Type B pancreatic cell (in vitro differentiated cells): ENCODE measurements at places on chromosomes 6 and 20. TPM values are rescaled to one million over a fixed set of nuclear protein-coding genes. Genes with fewer than 3 reads are reported as not detected.

SNRNP48 gene
- 12.4 and 21.5 TPM in 2 replicates for total RNA-seq

RNGTT gene
- 12.1 and 13.4 TPM in 2 replicates for total RNA-seq

CALHM4 gene
- not detected in 2 replicates for total RNA-seq

BPIFB4 gene
- not detected in 2 replicates for total RNA-seq

TMEM170B gene
- 2.1 and 4.0 TPM in 2 replicates for total RNA-seq

TSPO2 gene
- not detected in 2 replicates for total RNA-seq

C6orf47 gene
- 22.3 and 28.1 TPM in 2 replicates for total RNA-seq

EPB41L1 gene
- 62.7 and 68.1 TPM in 2 replicates for total RNA-seq

SLC22A23 gene
- total RNA-seq = 36.6 and 52.7 TPM in 2 replicates

BPIFA1 gene
- total RNA-seq = 0.69 and 0.97 TPM in 2 replicates

ADRM1 gene
- 67.2 and 71.5 TPM in 2 replicates for total RNA-seq

CST2 gene
- 2.6 and 8.5 TPM in 2 replicates for total RNA-seq

BPIFB2 gene
- 0.22 TPM in 1 of 2 replicates, not detected in the other for total RNA-seq

GRCh38 chr6:139114746-139115145, 20.1 kb upstream of the HECA start:
- peaks cover 3% of the 10 kb centered on the region for H3K27me3 ChIP-seq
- no peak overlapping the region for H3K4me3 ChIP-seq
- DNase-seq = no peak
- no peaks in the 10 kb centered on the region for H3K36me3 ChIP-seq
- no peaks in the 10 kb centered on the region for H3K4me1 ChIP-seq
- H3K27ac ChIP-seq = peak overlapping the region; percentile 7

- no peak overlapping the region for H3K27ac ChIP-seq
- no peak for DNase-seq
- peaks cover 7% of the 10 kb centered on the region for H3K36me3 ChIP-seq
- peaks cover 4% of the 10 kb centered on the region for H3K27me3 ChIP-seq
Observed at GRCh38 chr20:48656661-48657211, 171.1 kb downstream of the PREX1 start.

GRCh38 chr20:22629447-22629846, 45.1 kb upstream of the FOXA2 start:
- H3K4me3 ChIP-seq = no peak overlapping the region
- no peak for DNase-seq
- no peaks in the 10 kb centered on the region for H3K4me1 ChIP-seq
- peaks cover 12% of the 10 kb centered on the region for H3K27me3 ChIP-seq
- no peaks in the 10 kb centered on the region for H3K36me3 ChIP-seq

DNA sequence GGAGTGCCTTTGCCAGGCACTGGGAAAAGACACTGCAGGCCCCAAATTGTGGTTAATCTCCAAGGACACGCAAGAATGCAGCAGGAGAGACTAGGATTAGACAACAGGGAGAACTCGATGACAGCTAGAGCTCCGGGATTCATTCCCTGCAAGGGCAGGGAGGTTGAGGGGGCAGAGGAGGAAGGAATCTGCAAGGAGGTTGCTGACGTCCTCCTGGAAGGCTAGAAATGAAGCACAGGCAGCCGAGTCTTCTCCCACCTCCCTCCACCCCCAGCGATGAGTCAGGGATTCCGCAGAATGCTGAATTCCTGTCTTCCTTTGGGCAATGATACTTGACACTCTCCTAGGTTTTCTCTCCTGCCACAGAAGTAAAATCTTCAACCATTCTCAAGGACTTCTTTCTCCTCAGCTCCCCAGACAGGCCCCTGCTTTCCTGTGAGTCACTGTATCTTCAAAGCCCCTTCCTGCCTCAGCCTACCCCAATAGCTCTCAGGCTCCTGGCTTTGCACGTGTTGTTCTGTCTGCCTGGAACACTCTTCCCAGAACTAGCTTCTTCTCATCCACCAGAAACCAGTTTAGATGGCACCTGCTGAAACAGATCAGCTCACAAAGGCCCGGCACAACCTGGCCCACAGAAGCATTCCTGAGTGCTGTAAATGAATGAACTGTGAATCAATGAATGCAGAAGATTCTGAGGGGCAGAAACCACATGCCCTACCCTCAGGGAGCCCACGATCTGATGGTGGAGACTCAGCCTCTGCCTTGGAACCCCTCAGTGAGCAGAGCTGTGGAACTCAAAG, 85.6 kb downstream of the MRPL14 start:
- H3K27me3 ChIP-seq = no peaks in the 10 kb centered on the region
- no peaks in the 10 kb centered on the region for H3K36me3 ChIP-seq
- peaks cover 24% of the 10 kb centered on the region for H3K4me1 ChIP-seq
- DNase-seq = no peak
- peak overlapping the region; percentile 78 for H3K27ac ChIP-seq

GRCh38 chr6:12865671-12866181, 149.2 kb downstream of the PHACTR1 start:
- no peaks in the 10 kb centered on the region for H3K36me3 ChIP-seq
- no peak for DNase-seq
- peaks cover 8% of the 10 kb centered on the region for H3K4me1 ChIP-seq
- H3K27ac ChIP-seq = no peak overlapping the region

- no peak for DNase-seq
- H3K36me3 ChIP-seq = peaks cover 21% of the 10 kb centered on the region
- peaks cover 12% of the 10 kb centered on the region for H3K27me3 ChIP-seq
- no peak overlapping the region for H3K27ac ChIP-seq
Observed at GRCh38 chr6:150684161-150684560, 84.5 kb downstream of the PLEKHG1 start.

DNA sequence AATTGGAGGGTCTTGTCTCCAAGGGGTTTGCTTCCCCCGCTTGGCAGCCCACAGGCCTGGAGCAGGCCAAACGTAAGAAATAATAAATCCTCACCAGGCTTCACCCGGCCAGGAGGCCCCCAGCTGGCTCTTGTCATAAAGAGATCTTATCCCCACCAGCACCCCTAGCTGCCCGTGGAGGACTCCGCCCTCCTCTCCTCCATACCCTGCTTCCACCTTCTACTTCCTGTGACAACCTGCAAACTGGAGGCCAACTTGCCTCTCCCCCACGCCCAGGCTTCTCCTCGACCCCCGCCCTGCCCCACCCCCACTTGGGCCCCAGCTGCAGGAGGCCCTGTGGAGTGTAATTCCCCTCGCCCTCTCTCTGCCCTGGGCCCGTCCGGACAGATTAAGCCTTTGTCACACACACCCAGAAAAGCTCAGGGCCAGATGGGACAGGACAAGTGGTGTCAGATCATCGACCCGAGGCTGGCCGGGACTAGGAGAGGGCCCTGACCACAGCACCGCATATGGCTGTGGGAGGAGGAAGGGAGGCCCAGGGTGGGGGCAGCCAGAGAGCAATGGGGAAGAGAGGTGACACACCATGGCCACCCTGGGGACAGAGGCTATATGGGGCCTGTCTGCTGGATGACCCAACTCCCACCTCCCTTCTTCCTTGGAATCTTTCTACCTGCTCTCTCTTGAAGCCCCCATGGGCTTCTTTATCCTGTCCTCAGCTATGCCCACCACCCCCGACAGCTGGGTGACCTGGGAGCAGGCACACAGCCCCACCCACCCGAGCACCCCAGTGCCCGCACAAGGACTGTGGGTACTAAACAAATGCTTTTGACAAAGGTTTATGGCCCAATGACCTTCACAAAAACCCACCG, 3.9 kb downstream of the NOL4L start:
- DNase-seq = no peak
- H3K27me3 ChIP-seq = peaks cover 9% of the 10 kb centered on the region
- H3K4me1 ChIP-seq = peaks cover 34% of the 10 kb centered on the region
- H3K36me3 ChIP-seq = no peaks in the 10 kb centered on the region
- H3K27ac ChIP-seq = peak overlapping the region; percentile 63

DNA sequence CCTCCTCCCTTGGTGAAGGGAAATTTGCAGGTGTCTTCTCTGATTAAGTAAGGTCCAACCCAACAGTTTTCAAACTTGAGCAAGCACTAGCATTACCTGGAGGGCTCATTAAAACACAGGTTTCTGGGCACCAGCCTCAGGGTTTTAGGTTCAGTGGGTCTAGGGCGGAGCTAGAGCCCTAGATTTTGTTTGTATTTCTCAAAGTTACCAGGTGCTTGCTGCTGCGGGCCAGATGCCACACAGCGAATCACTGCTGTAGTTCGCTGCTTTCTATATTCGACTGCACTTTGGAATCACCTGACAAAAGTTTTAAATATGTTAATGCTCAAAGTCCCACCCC, 869 bp downstream of the COL21A1 start:
- peaks cover 39% of the 10 kb centered on the region for H3K27me3 ChIP-seq
- H3K4me3 ChIP-seq = peak overlapping the region; percentile 89
- no peaks in the 10 kb centered on the region for H3K36me3 ChIP-seq
- no peak overlapping the region for H3K27ac ChIP-seq

- peak overlapping the region; percentile 53 for H3K4me3 ChIP-seq
- no peak for DNase-seq
- no peaks in the 10 kb centered on the region for H3K36me3 ChIP-seq
Observed at GRCh38 chr20:39112178-39112743, 150.1 kb downstream of the DHX35 start.

GRCh38 chr6:90319979-90320685, 23.5 kb upstream of the BACH2 start:
- H3K4me3 ChIP-seq = no peak overlapping the region
- H3K27ac ChIP-seq = no peak overlapping the region
- no peaks in the 10 kb centered on the region for H3K4me1 ChIP-seq
- DNase-seq = no peak
- H3K36me3 ChIP-seq = no peaks in the 10 kb centered on the region

- no peaks in the 10 kb centered on the region for H3K27me3 ChIP-seq
- H3K36me3 ChIP-seq = no peaks in the 10 kb centered on the region
- no peaks in the 10 kb centered on the region for H3K4me1 ChIP-seq
- H3K4me3 ChIP-seq = no peak overlapping the region
Observed at GRCh38 chr6:135305684-135306083, 124.6 kb downstream of the MYB start.

DNA sequence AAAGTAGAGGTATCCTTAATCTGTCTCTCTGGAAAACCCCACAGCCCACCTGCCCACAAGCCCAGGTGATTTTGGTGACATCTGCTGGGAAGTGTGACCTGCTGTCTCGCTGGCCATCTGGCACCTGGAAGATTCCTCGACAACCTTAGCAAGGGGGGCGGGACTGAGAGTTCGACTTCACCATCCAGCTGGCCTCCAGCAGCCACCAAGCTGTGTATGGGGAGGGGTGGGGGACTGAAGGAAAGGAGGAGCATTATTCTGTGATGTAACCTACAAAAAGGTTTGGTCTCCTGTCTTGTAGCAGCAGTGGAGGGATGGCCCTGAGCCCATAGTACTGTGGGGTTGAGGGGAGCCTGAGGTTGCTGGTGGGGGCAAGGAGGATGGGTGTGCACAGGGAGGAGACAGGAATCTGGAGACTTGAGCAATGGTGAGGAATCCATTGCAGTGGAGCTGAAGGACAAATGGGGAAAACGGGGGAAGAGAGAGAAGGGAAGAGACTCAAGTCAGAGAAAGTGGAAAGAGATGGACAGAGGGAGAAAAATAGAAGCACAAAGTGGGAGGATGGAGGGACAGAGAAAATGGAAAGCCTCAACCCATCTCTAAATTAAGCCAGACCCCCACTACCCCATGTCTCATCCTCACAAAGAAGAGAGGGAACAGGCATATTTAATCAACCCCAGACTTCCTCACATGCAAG, 4.0 kb downstream of the LY6G6F start:
- DNase-seq = no peak
- no peaks in the 10 kb centered on the region for H3K27me3 ChIP-seq
- no peak overlapping the region for H3K4me3 ChIP-seq
- H3K36me3 ChIP-seq = no peaks in the 10 kb centered on the region
- no peak overlapping the region for H3K27ac ChIP-seq

DNA sequence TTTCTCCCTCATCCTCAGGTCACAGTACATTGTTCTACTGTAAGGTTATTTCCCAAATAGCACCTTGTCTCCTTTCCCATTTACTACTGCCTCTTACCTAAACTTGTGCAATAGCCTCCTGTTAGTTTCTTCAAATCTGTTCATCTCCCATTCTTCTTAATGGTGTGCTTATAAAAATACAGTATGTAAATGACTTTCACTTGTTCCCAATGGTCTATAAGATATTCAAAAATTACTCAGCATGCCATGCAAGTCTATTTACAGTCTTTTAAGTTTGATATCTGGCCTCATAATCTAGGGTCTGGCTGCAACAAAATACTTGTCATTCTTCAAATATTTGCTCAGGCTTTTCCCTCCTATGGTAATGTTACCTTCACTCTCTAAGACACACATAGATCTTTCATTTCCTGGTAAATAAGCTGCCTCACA, 31.5 kb upstream of the RHAG start:
- no peak overlapping the region for H3K27ac ChIP-seq
- H3K4me1 ChIP-seq = no peaks in the 10 kb centered on the region
- no peaks in the 10 kb centered on the region for H3K27me3 ChIP-seq
- no peak for DNase-seq

DNA sequence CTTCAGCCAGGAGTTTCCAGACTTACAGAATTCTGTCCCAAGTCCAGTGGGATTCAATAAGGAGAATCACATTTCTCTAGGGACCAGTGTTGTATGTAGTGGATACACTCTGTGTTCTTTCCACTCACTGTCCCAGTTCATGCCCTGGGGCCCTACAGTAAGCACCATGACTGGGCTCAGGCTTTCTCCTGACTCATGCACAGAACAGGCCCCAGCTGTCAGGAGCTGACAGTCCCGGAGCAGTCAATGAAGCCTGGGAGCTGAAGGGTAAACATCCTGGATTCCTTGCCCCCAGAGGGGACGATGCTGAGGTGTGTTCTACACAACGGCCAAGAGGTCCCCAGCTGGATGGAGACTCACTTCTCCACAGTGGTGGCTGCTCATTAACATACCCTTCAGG, 40.2 kb upstream of the LRFN2 start:
- H3K27me3 ChIP-seq = peaks cover 12% of the 10 kb centered on the region
- DNase-seq = no peak
- no peak overlapping the region for H3K4me3 ChIP-seq
- peaks cover 21% of the 10 kb centered on the region for H3K4me1 ChIP-seq
- H3K36me3 ChIP-seq = no peaks in the 10 kb centered on the region
